Progenitor cell of endocrine pancreas (in vitro differentiated cells): ENCODE measurements at places on chromosomes 2 and 18. TPM values are rescaled to one million over a fixed set of nuclear protein-coding genes. Genes with fewer than 3 reads are reported as not detected.

Gene CCDC121
- total RNA-seq, result 5.6 and 5.7 TPM in 2 replicates

Gene PTPRN
- total RNA-seq, result 30.2 and 30.5 TPM in 2 replicates

Gene DHRS9
- not detected in 2 replicates for total RNA-seq

Gene VWA3B
- total RNA-seq, result 0.12 and 0.47 TPM in 2 replicates

Gene MEMO1
- 52.3 and 55.6 TPM in 2 replicates for total RNA-seq

DNA sequence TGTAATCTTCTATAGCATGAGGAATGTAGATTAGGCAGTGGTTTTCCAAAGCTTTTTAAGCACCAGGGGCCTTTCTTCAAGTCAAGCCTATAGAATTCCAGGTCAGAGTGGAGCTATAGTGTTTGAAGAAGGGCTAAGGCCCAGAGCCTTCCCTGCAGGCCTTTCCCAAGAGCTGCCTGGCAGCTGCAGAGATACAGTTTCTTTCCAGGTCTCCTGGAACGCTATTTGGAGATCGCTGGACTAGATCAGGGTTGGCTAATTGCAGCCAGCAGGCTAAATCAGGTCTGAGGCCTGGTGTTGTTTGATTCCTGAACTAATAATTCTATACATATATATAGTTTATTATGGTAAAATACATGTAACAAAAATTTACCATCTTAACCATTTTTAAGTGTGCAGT lies 319.0 kb upstream of the SPRED2 start:
- no peak overlapping the region for H3K4me3 ChIP-seq
- DNase-seq, result no peak
- peaks cover 6% of the 10 kb centered on the region for H3K27me3 ChIP-seq

GRCh38 chr2:171958475-171958874 lies 36.2 kb downstream of the HAT1 start:
- DNase-seq, result no peak
- peaks cover 1% of the 10 kb centered on the region for H3K4me1 ChIP-seq
- no peaks in the 10 kb centered on the region for H3K27me3 ChIP-seq
- peaks cover 5% of the 10 kb centered on the region for H3K36me3 ChIP-seq
- H3K4me3 ChIP-seq, result no peak overlapping the region

GRCh38 chr18:499776-500631 lies 497 bp downstream of the COLEC12 start:
- peaks cover 13% of the 10 kb centered on the region for H3K4me1 ChIP-seq
- peak overlapping the region; percentile 69 for H3K4me3 ChIP-seq
- peaks cover 74% of the 10 kb centered on the region for H3K27me3 ChIP-seq
- no peaks in the 10 kb centered on the region for H3K36me3 ChIP-seq
- H3K27ac ChIP-seq, result no peak overlapping the region

- H3K36me3 ChIP-seq, result peaks cover 7% of the 10 kb centered on the region
- H3K27ac ChIP-seq, result no peak overlapping the region
- no peak overlapping the region for H3K4me3 ChIP-seq
- peaks cover 13% of the 10 kb centered on the region for H3K27me3 ChIP-seq
Observed at GRCh38 chr2:19611491-19612332, 253.3 kb upstream of the OSR1 start.

- no peaks in the 10 kb centered on the region for H3K27me3 ChIP-seq
- no peak for DNase-seq
- H3K27ac ChIP-seq, result no peak overlapping the region
- H3K4me3 ChIP-seq, result no peak overlapping the region
Observed at GRCh38 chr2:233030-233429, 30.8 kb downstream of the SH3YL1 start.

GRCh38 chr2:130813722-130814121 lies 23.0 kb upstream of the ARHGEF4 start:
- no peaks in the 10 kb centered on the region for H3K36me3 ChIP-seq
- H3K4me1 ChIP-seq, result no peaks in the 10 kb centered on the region
- H3K27me3 ChIP-seq, result peaks cover 11% of the 10 kb centered on the region
- no peak for DNase-seq
- H3K4me3 ChIP-seq, result no peak overlapping the region

DNA sequence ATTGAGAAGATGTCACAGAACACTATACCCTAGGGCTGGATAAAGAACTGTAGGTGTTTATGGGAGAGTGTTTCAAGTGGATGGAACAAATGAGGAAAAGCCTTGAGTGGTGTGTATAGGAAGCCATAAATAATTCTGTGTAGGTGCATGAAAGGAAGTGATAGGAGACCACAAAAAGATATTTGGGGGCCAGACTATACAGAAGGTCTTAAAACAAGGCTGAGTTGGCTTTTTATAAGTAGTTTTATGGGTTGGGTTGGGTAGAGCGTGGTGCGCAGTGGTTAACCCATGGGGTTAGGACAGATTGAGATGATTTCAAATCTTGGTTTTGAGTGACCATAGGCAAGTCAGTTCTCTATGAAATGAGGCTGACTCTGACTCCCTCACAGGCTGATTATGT lies 110.5 kb downstream of the PKP4 start:
- no peaks in the 10 kb centered on the region for H3K4me1 ChIP-seq
- DNase-seq, result no peak
- H3K36me3 ChIP-seq, result peaks cover 11% of the 10 kb centered on the region
- H3K27ac ChIP-seq, result no peak overlapping the region

DNA sequence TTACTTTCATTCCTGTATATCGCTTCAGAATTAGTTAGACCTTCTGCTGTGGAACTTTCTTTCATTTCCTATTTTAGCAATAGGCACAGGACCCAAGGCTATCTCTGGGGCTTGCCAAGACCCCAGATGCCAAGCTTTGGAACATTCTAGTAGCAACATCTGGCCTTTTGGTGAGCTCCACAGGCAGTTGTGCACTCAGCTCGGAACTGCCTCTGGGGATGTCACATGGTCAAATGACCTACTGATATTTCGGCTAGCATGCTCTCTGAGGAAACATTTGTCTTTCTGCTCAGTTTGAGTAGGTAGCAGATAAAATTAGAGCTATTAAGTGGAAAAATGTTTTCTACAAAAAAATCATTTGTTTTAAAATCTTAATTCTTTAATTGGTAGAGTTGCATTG lies 76.6 kb upstream of the ITGA4 start:
- DNase-seq, result no peak
- no peak overlapping the region for H3K4me3 ChIP-seq

GRCh38 chr2:1837458-1837857 lies 93.1 kb upstream of the PXDN start:
- no peaks in the 10 kb centered on the region for H3K36me3 ChIP-seq
- peaks cover 30% of the 10 kb centered on the region for H3K27me3 ChIP-seq
- no peak overlapping the region for H3K27ac ChIP-seq
- H3K4me3 ChIP-seq, result no peak overlapping the region

GRCh38 chr2:32825291-32825712 lies 121.5 kb upstream of the LTBP1 start:
- peaks cover 5% of the 10 kb centered on the region for H3K4me1 ChIP-seq
- no peak overlapping the region for H3K4me3 ChIP-seq
- H3K27me3 ChIP-seq, result no peaks in the 10 kb centered on the region
- H3K36me3 ChIP-seq, result peaks cover 3% of the 10 kb centered on the region
- no peak for DNase-seq
- peak overlapping the region; percentile 33 for H3K27ac ChIP-seq

- H3K27ac ChIP-seq, result no peak overlapping the region
- no peaks in the 10 kb centered on the region for H3K36me3 ChIP-seq
- H3K4me1 ChIP-seq, result no peaks in the 10 kb centered on the region
- no peak overlapping the region for H3K4me3 ChIP-seq
Observed at GRCh38 chr2:225998653-225999052, 599.1 kb downstream of the NYAP2 start.

DNA sequence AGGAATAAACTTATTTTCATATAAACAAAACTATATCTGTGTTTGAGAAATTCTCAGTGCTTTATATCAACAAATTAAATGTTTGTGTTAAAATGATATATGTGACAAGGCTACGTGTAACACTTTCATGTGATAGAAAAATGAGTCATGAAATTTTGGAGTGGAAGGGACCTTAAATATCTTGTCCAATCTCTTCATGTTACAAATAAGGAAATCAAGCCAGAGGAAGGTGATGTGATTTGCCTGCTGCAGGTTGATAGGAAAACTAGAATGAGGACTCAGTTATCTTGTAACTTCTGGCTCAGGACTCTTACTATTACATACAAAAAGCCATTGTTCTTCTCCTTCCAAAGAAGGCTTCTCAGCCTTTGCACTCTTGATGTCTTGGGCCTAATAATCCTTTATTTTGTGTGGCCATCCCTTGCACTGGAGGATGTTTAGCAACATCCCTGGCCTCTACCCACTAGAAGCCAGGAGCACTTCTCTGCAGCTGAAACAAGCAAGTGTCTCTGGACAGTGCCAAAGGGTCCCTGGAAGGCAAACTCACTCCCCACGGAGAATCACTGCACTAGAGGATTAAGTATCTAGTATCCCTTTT lies 43.0 kb upstream of the NARS1 start:
- no peak overlapping the region for H3K4me3 ChIP-seq
- peaks cover 30% of the 10 kb centered on the region for H3K36me3 ChIP-seq
- no peaks in the 10 kb centered on the region for H3K27me3 ChIP-seq
- DNase-seq, result no peak

GRCh38 chr2:142041996-142042395 lies 88.8 kb downstream of the LRP1B start:
- H3K4me3 ChIP-seq, result no peak overlapping the region
- no peak overlapping the region for H3K27ac ChIP-seq
- H3K4me1 ChIP-seq, result no peaks in the 10 kb centered on the region

- H3K4me1 ChIP-seq, result no peaks in the 10 kb centered on the region
- no peak overlapping the region for H3K27ac ChIP-seq
- no peaks in the 10 kb centered on the region for H3K27me3 ChIP-seq
- no peak overlapping the region for H3K4me3 ChIP-seq
- DNase-seq, result no peak
Observed at GRCh38 chr2:58645017-58645416, 403.9 kb upstream of the FANCL start.

GRCh38 chr2:197604117-197604860 lies 71.1 kb downstream of the RFTN2 start:
- no peaks in the 10 kb centered on the region for H3K27me3 ChIP-seq
- H3K36me3 ChIP-seq, result no peaks in the 10 kb centered on the region
- no peak overlapping the region for H3K27ac ChIP-seq
- no peak overlapping the region for H3K4me3 ChIP-seq
- DNase-seq, result no peak
- H3K4me1 ChIP-seq, result no peaks in the 10 kb centered on the region

DNA sequence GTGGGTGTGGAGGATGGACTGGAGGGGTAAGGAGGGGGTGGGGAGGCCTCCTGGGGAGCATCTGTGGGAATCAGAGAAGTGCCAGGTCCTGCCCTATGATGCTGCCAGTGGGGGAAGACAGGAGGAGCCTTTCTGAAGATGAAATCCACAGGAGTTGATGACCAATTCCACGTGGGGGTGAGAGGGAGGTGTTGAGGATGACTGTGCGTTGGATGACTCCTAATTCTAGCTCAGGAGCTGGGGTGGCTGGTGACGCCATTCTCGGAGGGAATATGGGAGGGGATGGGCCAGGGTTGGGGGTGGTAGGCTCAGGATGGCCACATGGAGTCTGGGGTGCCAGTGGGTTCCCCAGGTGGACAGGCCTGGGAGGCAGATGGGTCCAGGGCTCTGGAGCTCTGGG lies 32.3 kb downstream of the EMX1 start:
- H3K4me1 ChIP-seq, result peaks cover 14% of the 10 kb centered on the region
- H3K27ac ChIP-seq, result no peak overlapping the region
- no peak overlapping the region for H3K4me3 ChIP-seq

DNA sequence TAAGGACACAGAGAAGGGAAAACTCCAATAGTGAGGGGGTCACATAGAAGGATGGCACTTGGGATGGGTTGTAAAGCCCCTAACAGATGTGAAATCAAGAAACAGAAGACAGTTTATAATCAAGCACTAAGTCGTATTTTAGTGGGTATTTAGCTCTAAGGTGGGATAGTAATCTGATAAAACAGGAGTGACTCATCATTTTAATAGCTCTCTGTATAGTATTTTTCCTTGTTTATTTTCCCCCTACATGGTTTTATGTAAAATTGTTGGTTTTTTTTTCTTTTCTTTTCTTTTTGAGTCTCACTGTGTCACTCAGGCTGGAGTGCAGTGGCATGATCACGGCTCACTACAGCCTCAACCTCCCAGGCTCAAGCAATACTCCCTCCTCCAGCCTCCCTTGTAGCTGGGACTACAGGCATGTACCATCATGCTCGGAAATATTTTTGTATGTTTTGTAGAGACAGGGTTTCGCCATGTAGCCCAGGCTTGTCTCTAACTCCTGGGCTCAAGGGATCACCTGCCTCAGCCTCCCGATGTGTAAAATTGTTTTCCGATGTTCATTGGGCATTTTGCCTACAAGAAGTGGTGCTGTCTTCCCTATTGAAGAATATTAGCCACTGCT lies 142.6 kb upstream of the SERPINE2 start:
- no peak overlapping the region for H3K4me3 ChIP-seq
- no peak overlapping the region for H3K27ac ChIP-seq
- no peaks in the 10 kb centered on the region for H3K36me3 ChIP-seq
- H3K4me1 ChIP-seq, result no peaks in the 10 kb centered on the region
- no peaks in the 10 kb centered on the region for H3K27me3 ChIP-seq
- no peak for DNase-seq

GRCh38 chr18:6058941-6059340 lies 163.6 kb upstream of the TMEM200C start:
- no peak overlapping the region for H3K27ac ChIP-seq
- peaks cover 18% of the 10 kb centered on the region for H3K4me1 ChIP-seq
- H3K27me3 ChIP-seq, result no peaks in the 10 kb centered on the region
- no peaks in the 10 kb centered on the region for H3K36me3 ChIP-seq

DNA sequence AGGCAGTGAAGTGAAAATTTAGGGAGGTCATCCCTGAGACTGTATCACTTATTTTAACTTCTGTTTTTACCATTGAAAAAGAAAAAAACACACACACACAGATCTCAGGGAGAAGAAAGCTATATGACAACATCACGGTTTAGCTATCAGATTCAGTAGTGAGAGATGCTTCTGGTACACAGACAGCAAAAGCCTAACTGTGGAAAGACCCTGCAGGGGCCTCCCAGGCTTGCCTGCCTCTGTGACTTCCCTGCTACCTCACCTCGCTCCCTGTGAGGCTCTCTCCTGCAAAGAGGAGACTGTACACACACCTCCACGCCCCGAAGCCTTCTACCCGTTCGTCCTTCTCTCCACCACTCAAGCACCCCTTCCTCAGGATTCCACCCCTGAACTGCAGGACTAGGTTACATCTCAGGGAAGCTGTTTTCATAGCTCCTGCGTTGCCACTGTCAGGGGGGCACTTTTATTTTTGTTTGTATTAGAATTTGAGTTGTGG lies 86.3 kb downstream of the EPB41L3 start:
- no peaks in the 10 kb centered on the region for H3K36me3 ChIP-seq
- DNase-seq, result no peak
- no peaks in the 10 kb centered on the region for H3K27me3 ChIP-seq
- peaks cover 16% of the 10 kb centered on the region for H3K4me1 ChIP-seq
